ENCODE measurements at places on chromosomes 3 and 15. TPM values are rescaled to one million over a fixed set of nuclear protein-coding genes. Genes with fewer than 3 reads are reported as not detected.

Gene LTK
- not detected for total RNA-seq

Gene TRIM71
- not detected for total RNA-seq

Gene CACNA2D2
- 0.85 TPM for total RNA-seq

- no peaks in the 10 kb centered on the region for H3K27me3 ChIP-seq
- no peaks in the 10 kb centered on the region for H3K4me1 ChIP-seq
- no peak overlapping the region for H3K4me3 ChIP-seq
- H3K27ac ChIP-seq = no peak overlapping the region
These were observed 63.4 kb upstream of the CPB1 start for GRCh38 chr3:148763986-148764935.

DNA sequence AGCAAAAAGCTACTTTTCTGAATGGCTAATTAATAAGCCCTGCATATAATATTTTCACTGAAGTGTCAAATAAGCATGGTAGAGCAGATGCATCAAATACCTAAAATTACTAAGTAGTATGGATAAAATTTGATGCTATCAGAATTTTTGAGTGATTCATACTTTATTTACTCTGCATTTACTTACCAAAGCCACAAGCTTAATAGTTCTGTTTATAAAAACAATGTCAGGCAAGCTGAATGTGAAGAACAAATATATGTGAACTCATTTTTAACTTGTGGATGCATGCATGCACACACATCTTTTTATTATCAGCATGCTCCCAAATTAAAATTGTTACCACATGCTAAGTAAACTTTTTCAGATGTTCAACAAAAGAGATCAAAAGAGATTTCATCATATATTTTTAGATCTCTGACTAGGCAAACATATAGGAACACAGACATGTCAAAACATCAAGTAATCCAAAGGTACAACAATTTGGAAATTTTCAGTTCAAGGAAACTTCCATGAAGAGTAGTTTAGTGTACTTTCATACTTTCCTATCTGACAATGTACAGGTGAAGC lies 969.4 kb downstream of the ROBO1 start:
- DNase-seq = no peak
- no peak overlapping the region for H3K4me3 ChIP-seq
- no peaks in the 10 kb centered on the region for H3K27me3 ChIP-seq

- no peaks in the 10 kb centered on the region for H3K36me3 ChIP-seq
- DNase-seq = no peak
- H3K27ac ChIP-seq = no peak overlapping the region
- no peaks in the 10 kb centered on the region for H3K27me3 ChIP-seq
- H3K4me3 ChIP-seq = no peak overlapping the region
These were observed 105.2 kb upstream of the EPHA3 start for GRCh38 chr3:89002191-89002590.

DNA sequence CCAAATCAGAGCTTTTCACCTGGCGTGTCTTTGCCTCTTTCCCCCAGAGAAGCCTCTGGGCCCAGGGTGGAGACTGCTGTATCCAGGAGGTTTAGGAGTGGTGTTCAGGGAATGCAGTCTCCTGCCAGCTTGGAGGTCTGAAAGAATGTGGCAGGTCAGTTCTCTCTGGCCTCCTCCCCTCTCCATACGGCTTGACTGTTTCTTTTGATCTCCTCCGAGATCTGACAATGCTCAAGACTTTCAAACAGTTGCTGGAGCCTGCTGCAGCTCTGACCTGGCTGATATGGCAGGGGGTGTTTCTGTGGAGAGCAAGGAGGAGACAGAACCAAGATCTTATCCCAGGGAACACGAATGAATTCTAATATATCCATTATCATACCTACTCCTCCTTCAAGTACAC lies 24.7 kb upstream of the TM4SF4 start:
- H3K4me3 ChIP-seq = no peak overlapping the region
- no peaks in the 10 kb centered on the region for H3K36me3 ChIP-seq
- DNase-seq = no peak
- no peaks in the 10 kb centered on the region for H3K27me3 ChIP-seq
- H3K4me1 ChIP-seq = no peaks in the 10 kb centered on the region
- H3K27ac ChIP-seq = peak overlapping the region; percentile 52

GRCh38 chr15:74777769-74778598 lies 3.9 kb upstream of the CSK start:
- no peaks in the 10 kb centered on the region for H3K36me3 ChIP-seq
- H3K27ac ChIP-seq = no peak overlapping the region
- H3K27me3 ChIP-seq = no peaks in the 10 kb centered on the region
- H3K4me3 ChIP-seq = no peak overlapping the region
- no peak for DNase-seq
- H3K4me1 ChIP-seq = peaks cover 8% of the 10 kb centered on the region

GRCh38 chr15:67156834-67157233 lies 91.4 kb downstream of the SMAD3 start:
- H3K27me3 ChIP-seq = no peaks in the 10 kb centered on the region
- no peak overlapping the region for H3K27ac ChIP-seq
- no peaks in the 10 kb centered on the region for H3K4me1 ChIP-seq

- H3K4me1 ChIP-seq = no peaks in the 10 kb centered on the region
- no peak overlapping the region for H3K4me3 ChIP-seq
- H3K36me3 ChIP-seq = no peaks in the 10 kb centered on the region
- no peaks in the 10 kb centered on the region for H3K27me3 ChIP-seq
- H3K27ac ChIP-seq = no peak overlapping the region
These were observed 6.6 kb downstream of the NLGN1 start for GRCh38 chr3:173404156-173404555.
